B cell (primary cell): ENCODE measurements at places on chromosomes 2 and 18. TPM values are rescaled to one million over a fixed set of nuclear protein-coding genes. Genes with fewer than 3 reads are reported as not detected.

TTLL4 gene
- 30.6 and 33.8 TPM in 2 replicates for total RNA-seq

C2orf74 gene
- 16.2 and 18.3 TPM in 2 replicates for total RNA-seq

ZC3H6 gene
- total RNA-seq, result 16.6 and 21.9 TPM in 2 replicates

VIT gene
- not detected in 2 replicates for total RNA-seq

LYPD6B gene
- 1.2 and 1.5 TPM in 2 replicates for total RNA-seq

DYNC2LI1 gene
- 11.4 and 12.7 TPM in 2 replicates for total RNA-seq

GRCh38 chr2:171267855-171268629 is 107.3 kb upstream of the TLK1 start:
- H3K36me3 ChIP-seq, result no peaks in the 10 kb centered on the region
- H3K27ac ChIP-seq, result no peak overlapping the region
- peaks cover 12% of the 10 kb centered on the region for H3K4me1 ChIP-seq
- no peaks in the 10 kb centered on the region for H3K27me3 ChIP-seq
- H3K4me3 ChIP-seq, result no peak overlapping the region
- no peak for DNase-seq

DNA sequence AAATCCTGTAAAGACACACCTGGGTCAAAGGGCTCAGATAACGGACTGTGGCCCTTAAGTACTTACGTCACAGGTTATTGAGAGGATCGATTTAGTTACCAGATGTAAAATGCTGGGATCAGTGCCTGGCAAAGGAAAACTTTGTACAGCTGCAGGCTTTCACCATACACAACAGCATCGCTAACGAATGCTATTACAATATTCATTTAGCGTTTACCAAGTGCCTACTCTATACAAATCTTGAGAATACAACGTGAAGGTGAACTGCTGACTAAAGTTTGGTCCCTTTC is 619 bp upstream of the MSH6 start:
- peak overlapping the region; percentile 86 for H3K4me3 ChIP-seq
- H3K27ac ChIP-seq, result peak overlapping the region; percentile 85
- no peaks in the 10 kb centered on the region for H3K36me3 ChIP-seq
- peaks cover 14% of the 10 kb centered on the region for H3K4me1 ChIP-seq
- H3K27me3 ChIP-seq, result no peaks in the 10 kb centered on the region
- no peak for DNase-seq

DNA sequence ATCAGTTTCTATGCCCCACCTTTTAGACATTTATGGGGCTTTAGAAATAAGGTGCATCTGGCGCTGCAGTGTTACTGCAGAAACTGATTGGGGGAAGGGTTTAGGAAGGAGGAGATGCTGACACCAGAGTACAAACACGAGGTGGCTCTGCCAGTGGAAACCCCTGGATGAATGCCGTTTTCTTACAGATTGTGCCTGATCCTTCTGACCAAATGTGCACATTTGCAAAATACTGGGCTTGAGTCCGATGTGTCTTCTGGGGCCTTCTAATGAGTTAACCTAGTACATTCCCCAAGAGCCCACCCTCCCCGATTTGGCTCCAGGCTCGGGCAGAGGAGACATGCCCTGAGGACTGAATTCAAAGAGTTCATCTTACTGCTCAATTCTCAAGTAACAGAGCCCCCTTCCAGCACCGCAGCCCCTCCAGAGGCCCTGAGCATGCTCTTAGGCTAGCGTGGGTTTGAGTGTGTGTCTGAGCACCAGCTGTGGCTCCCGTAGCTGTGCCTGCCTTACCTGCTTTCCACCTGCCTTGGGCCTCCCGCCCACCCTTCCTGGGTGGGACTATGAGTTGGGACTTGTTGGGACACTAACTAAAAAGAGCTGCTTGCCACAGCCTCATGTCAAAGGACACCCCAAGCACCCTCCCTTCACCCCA is 116.7 kb upstream of the COPS8 start:
- no peak overlapping the region for H3K4me3 ChIP-seq
- H3K27me3 ChIP-seq, result no peaks in the 10 kb centered on the region
- no peaks in the 10 kb centered on the region for H3K4me1 ChIP-seq
- H3K27ac ChIP-seq, result no peak overlapping the region
- DNase-seq, result no peak

DNA sequence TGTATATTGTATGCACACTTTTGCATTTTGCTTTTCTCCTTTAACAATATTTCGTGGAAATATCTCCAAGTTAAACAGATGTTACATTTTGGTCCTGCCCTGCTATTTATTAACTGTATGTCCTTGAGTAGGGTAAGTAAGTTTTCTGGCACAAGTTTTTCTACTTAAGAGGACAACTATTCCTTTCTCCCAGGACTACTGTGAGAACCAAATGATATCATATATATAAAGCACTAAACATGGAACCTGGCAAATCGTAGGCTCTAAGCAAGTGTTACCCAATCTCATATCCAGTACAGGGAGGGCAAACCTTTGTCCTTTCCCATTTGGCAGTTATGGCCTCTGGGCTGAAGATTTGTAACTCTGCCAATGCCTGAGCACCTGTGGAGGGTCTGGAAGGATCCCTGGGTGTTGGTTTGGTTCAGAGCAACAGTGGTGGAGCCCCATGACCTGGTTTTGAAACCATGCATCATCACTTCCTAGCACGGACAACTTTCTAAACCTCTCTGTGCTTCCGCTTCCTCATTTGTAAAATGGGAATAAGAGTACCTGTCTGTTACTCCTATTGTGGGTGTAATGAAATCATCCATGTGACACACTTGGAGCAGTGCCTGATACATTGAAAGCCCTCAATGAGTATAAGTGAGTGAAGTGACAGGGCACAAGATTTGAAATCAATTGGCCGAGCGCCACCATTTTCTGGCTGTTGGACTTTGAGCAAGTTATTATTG is 28.3 kb upstream of the ICOS start:
- no peak for DNase-seq
- H3K4me3 ChIP-seq, result no peak overlapping the region
- H3K36me3 ChIP-seq, result no peaks in the 10 kb centered on the region
- no peaks in the 10 kb centered on the region for H3K27me3 ChIP-seq

GRCh38 chr2:169765523-169765922 is 31.9 kb downstream of the KLHL23 start:
- no peak overlapping the region for H3K4me3 ChIP-seq
- H3K27me3 ChIP-seq, result no peaks in the 10 kb centered on the region
- no peak overlapping the region for H3K27ac ChIP-seq
- no peak for DNase-seq
- H3K36me3 ChIP-seq, result no peaks in the 10 kb centered on the region

DNA sequence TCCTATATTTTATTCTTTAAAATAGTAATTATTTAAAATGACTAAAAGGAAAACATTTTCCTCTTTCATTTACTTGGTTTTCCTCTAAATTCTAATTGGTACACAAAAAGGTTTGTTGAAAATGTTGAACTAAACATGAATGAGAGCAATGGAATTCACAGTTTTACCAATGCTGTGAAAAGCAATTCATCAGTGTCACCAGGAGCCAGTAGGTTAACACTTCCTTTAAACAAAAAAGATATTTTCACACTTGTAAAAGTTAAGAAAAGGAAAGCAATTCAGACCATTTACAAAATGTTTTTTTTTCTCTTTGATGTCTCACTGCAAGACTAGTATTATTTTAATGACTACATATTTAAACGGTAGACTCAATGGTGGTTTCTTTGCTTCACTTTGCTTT is 341.6 kb downstream of the RIT2 start:
- no peaks in the 10 kb centered on the region for H3K4me1 ChIP-seq
- no peak for DNase-seq
- H3K4me3 ChIP-seq, result no peak overlapping the region

DNA sequence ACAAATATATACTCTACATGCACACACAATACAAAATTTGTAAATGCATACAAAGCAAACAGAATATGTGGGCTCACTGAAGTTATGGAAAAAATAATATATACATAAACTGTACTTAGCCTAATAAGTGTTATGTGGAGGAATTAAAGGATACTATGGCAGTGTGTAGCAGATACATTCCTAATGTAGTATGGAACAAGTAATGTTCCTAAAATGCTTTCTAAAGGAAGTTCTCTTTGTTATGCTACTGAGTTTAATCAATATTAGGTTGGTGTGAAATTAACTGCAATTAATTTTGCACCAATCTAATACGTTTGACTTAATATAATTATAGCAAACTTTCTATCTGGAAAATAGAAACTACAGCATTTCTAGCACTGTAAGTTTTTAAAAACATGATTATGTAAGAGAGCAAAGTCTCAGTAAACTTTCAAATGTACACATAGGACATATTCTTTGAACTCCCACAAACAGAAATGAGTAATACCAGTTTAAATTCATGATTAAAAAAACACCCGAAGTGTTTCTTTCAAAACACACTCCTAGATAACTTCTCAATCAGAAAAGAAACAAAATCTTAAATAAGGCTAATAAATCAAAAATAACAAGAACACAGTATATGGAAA is 331.3 kb downstream of the LRRTM4 start:
- H3K36me3 ChIP-seq, result no peaks in the 10 kb centered on the region
- H3K27ac ChIP-seq, result no peak overlapping the region
- no peaks in the 10 kb centered on the region for H3K4me1 ChIP-seq
- H3K27me3 ChIP-seq, result no peaks in the 10 kb centered on the region

- H3K4me1 ChIP-seq, result no peaks in the 10 kb centered on the region
- DNase-seq, result no peak
- H3K36me3 ChIP-seq, result peaks cover 18% of the 10 kb centered on the region
- H3K4me3 ChIP-seq, result no peak overlapping the region
- no peaks in the 10 kb centered on the region for H3K27me3 ChIP-seq
- H3K27ac ChIP-seq, result no peak overlapping the region
Observed at GRCh38 chr18:21012308-21012707, 99.3 kb downstream of the ROCK1 start.

DNA sequence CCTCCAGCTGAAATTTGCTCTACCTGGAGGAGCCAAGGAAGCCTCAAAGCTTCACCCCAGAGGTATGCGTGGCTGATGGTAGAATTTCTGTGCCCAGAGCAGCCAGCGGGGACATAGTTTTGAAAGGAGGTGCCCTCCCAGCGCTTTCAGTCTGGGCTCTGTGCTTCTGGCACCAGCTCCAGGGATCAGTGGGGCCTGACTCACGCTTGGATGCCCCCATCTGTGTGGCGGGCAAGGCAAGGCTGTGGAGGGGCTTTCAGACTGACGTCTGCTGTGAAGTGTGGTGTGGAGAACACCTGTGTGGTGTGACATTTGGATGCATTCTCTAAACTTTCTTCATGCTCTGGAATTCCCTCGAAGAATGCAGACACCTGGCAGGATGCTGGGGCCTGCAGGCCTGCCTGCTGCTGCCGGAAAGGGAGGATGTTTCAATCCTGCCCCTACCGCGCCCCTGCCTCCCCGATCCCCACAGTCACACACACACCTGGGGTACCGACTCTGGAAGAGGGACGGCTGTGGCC is 84.1 kb downstream of the CTIF start:
- no peak overlapping the region for H3K27ac ChIP-seq
- peak; percentile 15 for DNase-seq
- H3K36me3 ChIP-seq, result no peaks in the 10 kb centered on the region
- no peak overlapping the region for H3K4me3 ChIP-seq
- no peaks in the 10 kb centered on the region for H3K27me3 ChIP-seq
- H3K4me1 ChIP-seq, result no peaks in the 10 kb centered on the region

DNA sequence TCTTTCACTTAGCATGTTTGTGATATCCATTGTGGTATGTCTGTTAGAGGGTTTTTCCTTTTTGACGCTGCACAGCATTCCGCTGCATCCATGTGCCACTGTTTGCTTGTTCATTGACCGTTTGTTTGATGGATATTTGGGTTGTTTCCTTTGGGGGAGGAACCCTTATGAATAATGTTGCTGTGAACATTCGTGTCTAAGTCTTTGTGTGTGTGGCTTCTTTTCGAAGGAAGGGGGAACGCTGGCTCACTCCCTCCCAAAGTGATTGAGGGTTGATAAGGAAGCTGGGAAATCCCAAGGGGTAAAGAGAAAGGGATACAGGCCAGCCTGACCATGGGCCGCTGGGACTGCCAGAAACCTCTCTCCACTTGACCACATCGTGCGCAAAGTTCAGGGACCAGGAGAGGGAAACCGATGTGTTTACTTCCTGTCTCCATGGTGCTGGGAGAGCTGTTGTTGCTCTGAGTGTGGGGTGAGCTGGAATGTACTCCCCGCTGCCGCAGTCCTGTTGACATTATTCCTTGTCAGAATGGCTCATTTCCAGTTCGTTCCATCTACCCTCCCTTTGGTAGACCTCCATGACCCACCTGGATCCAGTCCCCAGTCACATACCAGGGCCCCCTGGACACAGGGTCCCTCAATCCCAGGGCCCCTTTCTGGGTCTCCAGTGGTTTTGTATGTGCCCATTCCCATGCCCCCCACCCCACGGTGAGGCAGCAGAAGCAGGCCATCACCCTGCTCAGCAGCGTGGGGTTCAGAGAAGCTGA is 39.6 kb downstream of the HS1BP3 start:
- H3K4me1 ChIP-seq, result no peaks in the 10 kb centered on the region
- H3K36me3 ChIP-seq, result no peaks in the 10 kb centered on the region
- H3K27ac ChIP-seq, result no peak overlapping the region
- no peak overlapping the region for H3K4me3 ChIP-seq

GRCh38 chr2:36337354-36337753 is 18.2 kb upstream of the CRIM1 start:
- no peaks in the 10 kb centered on the region for H3K4me1 ChIP-seq
- H3K27ac ChIP-seq, result no peak overlapping the region
- H3K27me3 ChIP-seq, result no peaks in the 10 kb centered on the region
- no peak overlapping the region for H3K4me3 ChIP-seq
- H3K36me3 ChIP-seq, result no peaks in the 10 kb centered on the region
- no peak for DNase-seq
